ENCODE measurements at places on chromosomes 5 and 9.
A peak's percentile ranks its signal among the peaks of the same experiment; 100 is the strongest.

DNA sequence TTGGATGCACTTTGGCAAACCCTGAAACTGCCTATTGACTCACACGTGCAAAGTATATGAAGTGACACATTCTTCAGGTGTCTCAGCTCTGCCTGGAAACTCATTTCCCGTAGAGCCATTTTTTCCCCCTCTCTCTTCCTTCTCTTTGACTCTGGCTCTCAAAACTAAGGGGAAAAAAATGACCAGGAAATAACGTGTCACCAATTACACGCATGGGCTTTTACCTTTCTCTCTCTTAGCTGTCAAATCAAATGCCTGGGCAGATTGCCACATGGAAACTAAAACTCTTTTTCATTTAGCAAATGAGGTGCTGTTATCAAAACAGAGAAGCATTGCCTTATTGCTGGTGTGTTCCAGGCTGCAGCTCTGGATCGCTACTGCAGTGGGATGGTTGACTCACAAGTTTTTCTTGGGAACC is 18.3 kb upstream of the IFNK start:
- peak; percentile 35 for DNase-seq

GRCh38 chr5:71589903-71590302 is 2.8 kb downstream of the MCCC2 start:
- no peak for DNase-seq

- no peak for DNase-seq
Observed at GRCh38 chr5:95384485-95385213, 6.5 kb upstream of the FAM81B start.

GRCh38 chr5:59130431-59130830 is 547.6 kb downstream of the RAB3C start:
- DNase-seq: no peak

DNA sequence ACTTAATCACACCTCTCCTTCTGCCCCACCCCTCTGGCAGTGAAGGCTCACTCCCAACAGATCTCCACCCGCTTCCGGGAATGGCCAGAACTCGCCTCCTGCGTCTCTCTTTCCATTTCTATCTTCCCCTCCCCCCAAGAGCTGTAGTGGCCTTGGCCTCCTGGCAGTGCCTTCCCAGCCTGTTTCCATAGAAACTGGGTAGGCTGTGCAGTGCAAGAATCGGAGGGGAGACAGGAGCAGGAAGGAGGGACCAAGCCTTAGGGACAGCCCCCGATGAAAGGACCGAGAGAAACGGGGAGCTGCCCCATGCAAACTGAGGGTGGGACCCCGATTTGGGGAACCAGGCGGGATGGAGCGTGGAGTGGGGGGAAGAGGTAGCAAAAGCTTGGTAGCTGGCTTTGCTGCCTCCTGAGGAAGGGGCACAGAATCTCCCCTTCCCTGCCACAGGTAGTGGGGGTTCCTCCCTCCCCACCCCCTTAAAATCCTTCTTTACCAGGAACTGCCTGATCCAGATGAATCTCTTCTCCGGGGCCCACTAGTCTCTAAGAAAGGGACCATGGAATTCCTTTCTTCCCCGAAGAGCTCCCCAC is 4.5 kb upstream of the PCDH1 start:
- no peak for DNase-seq
